ENCODE measurements at places on chromosomes 3 and 15.

- DNase-seq: no peak
Measured at GRCh38 chr3:78255403-78255802, 1215.5 kb downstream of the ROBO2 start.

DNA sequence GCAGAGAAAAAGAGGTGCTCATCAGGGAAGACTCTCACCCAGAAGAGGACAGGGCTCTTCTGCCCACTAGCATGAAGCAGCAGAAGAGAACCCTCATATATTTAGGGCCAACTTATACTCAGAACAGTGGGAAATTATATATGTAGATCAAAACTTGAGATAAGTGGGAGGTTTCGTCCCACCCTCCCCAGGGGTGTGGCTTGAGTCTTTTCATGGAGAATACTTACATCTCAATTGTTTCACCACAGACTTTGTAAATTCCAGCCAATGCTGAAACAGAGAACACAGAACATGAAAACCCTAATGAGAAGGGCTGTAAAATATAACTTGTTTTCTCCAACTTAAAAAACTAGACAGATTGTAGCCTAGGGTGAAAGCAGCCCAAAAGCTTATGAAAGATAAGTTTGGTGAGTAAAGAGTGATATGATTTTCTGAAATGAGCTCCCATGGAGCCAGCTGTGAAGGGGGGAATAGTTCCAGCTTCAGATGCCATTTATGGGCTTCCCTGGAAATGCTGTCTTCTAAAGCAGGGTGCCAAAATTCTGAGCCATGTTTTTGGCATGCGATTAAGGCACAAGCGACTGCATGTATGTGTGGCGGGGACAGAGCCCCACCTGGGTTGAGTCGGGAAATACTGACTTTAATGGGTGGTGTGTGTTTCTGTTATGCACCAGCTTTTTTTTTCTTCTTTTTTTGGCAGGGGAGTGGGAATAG, 92.9 kb downstream of the WDR76 start:
- peak; percentile 37 for DNase-seq

DNA sequence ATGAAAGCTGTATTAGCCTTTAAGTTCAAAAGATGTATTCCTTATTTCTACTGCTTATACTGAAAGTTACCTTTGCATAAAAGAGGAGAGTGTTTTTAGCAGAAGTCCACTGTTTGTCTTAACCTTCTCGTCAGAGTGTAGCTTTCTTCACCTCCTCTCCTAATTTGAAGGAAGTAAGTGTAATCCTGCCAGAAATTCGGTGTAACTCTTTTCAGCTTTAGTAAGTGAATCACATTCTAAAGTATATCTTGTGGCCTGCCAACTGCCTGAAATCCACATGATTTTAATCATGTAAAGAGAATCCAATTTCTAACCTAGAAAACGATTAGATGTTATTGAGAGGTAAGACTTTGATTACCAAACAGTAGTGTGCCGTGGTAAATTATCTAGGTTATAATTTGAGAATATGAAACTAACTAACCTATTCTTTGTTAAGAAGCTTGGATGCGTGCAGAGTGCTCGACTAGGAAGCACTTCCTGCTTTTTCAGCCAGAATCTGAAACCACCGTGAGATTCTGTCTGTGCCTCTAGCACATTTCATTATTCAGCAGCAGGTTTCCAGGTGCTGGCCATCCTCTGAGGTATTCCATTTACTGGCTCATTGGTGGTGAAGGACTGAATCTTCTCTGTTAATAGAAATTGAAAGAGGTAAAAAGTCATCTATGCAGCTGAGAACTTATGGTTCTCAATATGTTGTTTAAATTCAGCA, 7.5 kb downstream of the GYG1 start:
- DNase-seq: no peak

DNA sequence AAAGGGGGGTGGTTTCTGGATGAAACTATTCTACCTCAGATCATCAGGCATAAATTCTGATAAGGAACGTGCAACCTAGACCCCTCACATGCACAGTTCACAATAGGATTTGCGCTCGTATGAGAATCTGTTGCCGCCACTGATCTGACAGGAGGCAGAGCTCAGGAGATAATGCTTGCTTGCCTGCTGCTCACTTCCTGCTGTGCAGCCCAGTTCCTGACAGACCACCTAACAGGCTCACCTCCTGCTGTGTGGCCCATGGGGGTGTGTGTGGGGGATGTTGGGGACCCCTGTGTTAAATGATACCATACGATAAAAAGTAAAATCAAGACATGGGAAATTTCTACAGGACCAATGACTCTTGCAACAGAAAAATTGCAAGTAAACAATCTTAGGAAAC, 24.0 kb downstream of the CP start:
- DNase-seq: peak; percentile 13

DNA sequence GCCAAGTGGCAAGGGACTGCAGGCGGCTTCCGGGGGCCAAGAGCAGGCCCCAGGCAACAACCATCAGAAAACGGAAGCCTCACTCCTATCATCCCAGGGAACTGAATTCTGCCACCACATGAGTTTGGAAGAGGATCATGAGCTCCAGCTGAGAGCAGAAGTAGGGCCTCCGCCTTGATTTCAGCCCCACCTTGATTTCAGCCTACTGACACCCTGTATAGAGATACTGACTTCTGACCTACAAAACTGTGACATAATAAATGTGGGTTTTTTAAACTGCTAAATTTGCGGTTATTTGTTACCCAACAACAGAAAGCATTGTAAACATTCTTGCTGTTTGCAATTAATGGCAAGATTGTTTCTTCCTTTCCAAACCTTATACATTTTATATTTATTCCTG, 21.6 kb upstream of the RARRES1 start:
- DNase-seq: no peak

- DNase-seq: peak; percentile 20
Measured at GRCh38 chr3:25471081-25471768, 43.2 kb downstream of the RARB start.

- DNase-seq: peak; percentile 49
Measured at GRCh38 chr3:132038198-132038825, 3.5 kb upstream of the CPNE4 start.

- DNase-seq: no peak
Measured at GRCh38 chr15:64599716-64600115, 139.3 kb downstream of the ZNF609 start.

DNA sequence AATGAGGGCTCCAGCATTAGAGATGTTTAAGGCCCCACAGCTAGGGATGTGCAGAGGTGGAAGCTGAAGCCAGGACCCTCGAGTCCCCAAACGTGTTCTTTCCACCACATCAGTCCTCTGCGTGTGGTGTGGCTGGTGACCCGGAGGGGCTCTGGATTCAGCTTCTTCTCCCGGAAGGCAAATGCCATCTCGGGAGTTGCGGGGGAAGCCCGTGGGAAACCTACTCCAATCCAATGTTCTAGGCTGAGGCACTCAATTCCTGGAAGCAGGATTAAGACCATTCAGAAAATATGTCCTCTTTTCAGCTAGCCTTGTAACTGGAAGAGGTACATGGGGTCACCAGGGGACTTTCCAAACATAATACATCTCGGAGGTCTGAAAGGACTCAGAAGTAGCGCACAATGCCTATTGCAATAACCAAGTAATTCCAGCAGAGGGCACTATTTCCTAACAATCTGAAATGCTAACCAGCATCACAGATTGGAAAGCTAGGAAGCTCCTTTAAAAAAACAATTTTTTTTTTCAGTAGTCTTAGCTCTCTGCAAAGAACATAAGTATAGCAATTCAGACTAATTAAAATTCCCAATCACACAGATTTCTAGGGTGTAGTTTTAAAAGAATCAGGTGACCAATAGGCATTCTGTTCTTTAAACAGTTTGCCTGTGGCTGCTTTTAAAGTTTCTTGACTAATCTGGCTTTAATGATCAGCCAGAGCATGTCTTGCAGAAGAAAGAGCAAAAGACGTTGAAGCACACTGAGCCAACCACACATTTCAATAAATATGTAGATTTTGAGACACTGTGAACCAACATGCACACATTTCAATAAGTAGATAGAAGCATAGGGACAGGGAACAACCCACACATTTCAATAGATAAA, 36.1 kb downstream of the BNC1 start:
- peak; percentile 81 for DNase-seq

GRCh38 chr3:57627976-57628375, 30.8 kb upstream of the ARF4 start:
- DNase-seq: no peak

DNA sequence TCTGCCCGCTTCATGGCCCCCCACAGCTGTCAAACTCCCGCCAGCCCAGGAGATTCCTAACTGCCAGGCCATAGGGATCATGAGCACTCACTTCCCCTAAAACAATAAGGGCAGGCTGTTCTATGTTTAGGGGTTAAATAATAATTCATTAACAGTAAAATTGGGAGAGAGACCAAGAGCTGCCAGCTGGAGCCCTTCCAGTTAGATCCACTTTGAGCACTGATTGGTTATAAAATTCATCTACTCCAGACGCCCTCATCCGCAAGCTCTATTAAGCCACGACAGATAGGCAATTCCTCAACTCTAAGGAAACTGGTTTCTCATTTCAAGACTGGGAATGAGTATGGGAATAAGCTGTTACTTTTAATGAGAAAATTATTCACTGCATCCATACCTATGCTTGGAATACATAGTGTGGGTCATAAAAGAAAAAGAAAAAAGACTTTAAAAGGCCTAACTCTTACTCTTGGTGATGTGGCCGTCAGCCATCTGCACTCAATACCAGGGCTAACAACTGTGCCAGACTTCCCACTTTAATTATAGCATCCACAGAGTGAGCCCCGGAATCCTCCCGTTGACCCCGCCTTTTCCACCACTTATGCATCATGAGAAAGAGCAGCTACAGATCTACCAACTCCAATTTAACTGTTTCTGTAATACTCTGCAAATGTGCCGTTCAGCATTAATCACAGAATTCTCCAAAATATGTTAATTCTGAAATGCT, 44.5 kb downstream of the IL17RD start:
- DNase-seq: no peak

DNA sequence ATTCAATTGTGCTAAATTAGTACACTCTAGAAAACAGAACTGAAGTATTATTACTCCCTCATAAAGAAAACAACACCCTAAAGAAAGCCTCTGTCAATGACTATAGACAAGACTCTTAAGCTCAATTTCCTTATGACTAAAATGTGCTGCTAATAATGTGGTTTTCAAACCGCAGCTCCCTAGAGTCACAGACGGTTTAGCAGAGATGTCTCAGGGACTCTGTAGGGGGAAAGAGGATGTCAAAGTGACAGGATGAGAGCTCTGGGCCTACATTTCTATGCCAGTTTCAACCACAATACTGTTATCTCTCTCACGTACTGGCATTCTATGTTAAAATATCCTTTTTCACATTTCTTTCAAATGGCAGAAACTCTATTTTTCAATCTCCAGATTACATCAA, 37.6 kb upstream of the WDR49 start:
- peak; percentile 89 for DNase-seq

GRCh38 chr3:133856316-133856715, 39.4 kb downstream of the RAB6B start:
- DNase-seq: no peak

GRCh38 chr15:48176957-48177356, 1.1 kb downstream of the MYEF2 start:
- no peak for DNase-seq

GRCh38 chr3:124601190-124601589, 129.1 kb upstream of the UMPS start:
- DNase-seq: no peak

DNA sequence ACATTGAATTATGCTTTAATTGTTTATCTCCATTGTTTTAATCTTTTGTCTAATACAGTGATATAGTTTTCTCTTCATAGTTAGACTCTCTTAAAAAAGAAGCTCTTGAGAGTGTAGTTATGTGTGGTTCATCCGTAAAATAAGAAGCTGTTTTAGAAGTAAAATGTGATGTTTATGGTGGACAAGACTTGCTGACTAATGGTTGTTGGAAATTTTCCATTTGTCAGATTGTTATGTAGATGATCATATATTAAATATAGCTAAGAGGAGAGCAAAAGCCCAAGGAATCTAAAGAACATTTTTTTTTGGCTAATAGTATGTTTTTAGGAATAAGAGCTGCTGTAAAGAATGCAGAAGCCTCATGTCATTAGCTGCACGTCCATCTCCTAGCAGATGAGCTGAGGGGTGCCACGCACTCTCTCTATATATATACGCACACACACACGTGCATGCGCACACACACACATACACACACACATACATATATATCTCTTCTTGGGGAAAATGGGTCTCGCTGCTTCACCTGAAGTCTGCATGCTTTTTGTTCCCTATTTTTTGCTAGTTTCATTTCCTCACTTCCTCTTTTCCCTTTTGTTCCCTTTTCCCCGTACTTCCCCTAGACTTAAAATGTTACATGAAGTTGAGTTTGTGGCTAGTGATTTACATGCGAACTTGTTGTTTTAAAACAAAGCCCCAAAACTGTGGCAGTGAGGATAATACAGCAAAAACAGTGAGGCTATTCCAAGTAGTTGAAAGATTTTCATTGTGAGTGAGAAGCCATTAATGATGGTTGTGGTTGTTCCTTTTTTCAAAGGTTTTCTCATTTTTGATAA, 107.8 kb downstream of the MBNL1 start:
- DNase-seq: peak; percentile 81

GRCh38 chr3:146590521-146590920, 14.6 kb downstream of the PLSCR5 start:
- DNase-seq: no peak

DNA sequence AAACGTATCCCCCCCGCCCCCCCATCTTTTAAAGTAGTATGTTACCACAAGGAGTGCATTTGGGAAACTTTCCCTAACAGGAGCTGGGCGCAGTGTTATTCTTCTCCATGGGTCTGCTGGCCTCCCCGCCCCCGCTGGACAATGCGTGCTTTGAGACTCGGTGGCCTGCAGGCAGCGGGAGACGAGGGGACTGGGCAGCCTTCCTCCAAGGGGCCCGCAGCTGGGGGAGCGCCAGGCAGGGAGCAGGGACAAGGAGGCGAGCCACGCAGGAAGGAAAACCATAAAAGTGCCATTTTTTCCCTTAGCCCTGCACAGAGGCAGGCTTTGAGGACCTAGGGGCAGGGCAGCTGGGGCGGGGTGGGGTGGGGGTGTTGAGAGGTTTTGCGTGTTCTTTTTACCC, 14.1 kb downstream of the SOX2 start:
- DNase-seq: no peak

DNA sequence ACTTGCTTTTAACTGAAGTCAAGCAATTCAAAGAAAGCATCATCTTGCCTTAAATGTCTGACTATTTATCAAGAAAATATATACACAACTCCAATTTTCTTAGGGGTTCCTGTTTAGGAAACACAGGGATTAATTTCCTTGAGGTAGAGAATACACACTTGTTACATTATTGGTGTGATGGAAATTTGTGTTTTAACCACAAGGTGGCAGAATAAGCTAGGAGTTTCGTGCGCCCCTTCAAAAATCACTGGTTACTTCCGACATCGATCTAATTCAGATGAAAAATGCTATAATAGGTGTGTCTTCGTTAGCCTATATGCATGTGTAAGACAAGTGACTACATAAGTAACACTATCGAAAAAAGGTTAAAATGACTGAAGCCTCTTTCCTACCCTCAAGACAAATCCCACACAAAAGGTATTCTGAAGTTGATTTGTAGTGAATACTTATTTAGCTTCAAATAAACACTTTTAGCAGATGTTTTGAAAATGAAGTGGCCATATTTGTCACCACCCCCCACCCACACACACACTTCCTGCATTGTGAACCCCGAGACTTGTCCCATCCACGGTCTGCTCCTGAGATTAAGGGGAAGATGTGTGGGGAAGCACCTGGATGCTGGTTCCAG, 246.5 kb downstream of the ROBO1 start:
- DNase-seq: peak; percentile 58

Data from hematopoietic multipotent progenitor cell treated with erythropoietin and hydrocortisone succinate and interleukin-3 and kit ligand, for 4 days (in vitro differentiated cells).